ENCODE measurements at places on chromosomes 16 and 17. TPM values are rescaled to one million over a fixed set of nuclear protein-coding genes. Genes with fewer than 3 reads are reported as not detected.

TMEM97 gene
- 86.5 TPM for total RNA-seq

LRRC36 gene
- total RNA-seq = 0.39 TPM

SLFN13 gene
- 20.8 TPM for total RNA-seq

KRTAP1-1 gene
- total RNA-seq = not detected

ASGR1 gene
- total RNA-seq = 17.7 TPM

ITGAD gene
- not detected for total RNA-seq

SLC5A11 gene
- not detected for total RNA-seq

CDRT15 gene
- total RNA-seq = not detected

CLEC3A gene
- not detected for total RNA-seq

MVD gene
- 113 TPM for total RNA-seq

CCL1 gene
- not detected for total RNA-seq

WSCD1 gene
- 57.5 TPM for total RNA-seq

Data from WTC11 (cell line).